Cardiac fibroblast (primary cell): ENCODE measurements at places on chromosomes 6 and 20.

- DNase-seq: no peak
These were observed 93.6 kb upstream of the CNKSR3 start for GRCh38 chr6:154604119-154604518.

- DNase-seq: no peak
These were observed 99.3 kb downstream of the B3GAT2 start for GRCh38 chr6:70857387-70858077.

- peak; percentile 61 for DNase-seq
These were observed 207.2 kb downstream of the BTBD9 start for GRCh38 chr6:38432479-38432878.

DNA sequence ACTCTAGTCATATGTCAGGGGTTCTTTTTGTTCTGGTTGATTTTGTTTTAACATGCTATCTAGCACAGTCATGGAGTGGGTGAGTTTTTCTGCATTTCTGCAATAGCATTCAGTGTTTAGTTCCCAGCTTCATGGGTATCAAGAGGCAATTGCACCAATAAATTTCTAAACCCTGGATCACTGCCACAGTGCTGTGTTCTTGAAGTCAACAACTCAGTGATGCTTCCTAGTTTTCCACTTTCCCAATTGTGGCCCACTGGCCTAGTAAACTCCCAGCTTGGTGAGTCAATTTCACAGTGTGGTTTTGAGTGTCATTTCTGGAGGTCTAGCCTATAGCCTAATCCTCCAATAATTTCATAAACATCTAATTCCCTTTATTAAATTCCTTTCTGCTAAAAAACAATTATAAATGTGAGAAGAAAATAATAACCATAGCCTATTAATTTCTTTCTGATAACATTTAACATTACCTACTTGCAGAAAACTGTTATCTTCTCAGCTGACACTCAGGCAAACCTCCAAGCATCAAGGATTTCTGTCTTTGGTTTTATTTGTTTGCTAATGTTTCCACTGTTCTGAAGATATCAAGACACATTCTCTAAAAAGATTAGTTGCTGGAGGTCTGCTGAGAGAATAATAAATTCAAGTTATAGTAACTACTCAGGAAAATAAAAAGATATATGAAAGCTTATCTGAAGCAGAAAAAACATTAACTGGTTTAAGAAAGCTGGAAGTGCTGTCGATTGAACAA, 89.9 kb downstream of the PDE7B start:
- DNase-seq: peak; percentile 83

DNA sequence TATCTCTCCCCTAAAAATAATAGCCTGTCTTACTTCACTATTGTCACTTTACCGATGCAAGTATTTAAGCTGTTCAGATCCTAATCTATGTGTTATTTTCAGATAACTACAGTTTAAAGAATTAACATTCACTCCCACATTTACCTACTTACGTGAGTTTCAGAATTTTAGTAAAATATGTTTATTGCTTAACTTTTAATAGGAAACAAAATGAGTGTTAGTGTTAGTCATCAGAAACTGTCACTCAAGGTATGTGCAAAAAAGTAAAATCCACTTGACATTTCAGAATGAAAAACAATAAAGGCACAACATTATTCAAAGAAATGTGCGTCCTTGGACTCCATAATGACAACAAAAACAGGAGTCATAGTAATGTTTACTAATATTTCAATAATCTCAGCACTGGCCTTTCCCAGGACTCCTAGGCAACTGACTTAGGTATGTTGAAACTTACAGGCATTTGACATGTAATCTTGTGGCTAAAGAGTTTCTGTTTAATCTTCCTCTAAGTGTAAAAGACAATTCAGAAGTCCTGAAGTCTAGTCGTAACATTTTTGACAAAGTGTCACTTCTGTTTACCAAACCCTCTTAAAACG, 4.5 kb downstream of the ATXN1 start:
- no peak for DNase-seq

GRCh38 chr20:19440660-19441527, 228.5 kb downstream of the SLC24A3 start:
- no peak for DNase-seq

GRCh38 chr20:1150218-1150617, 31.8 kb downstream of the PSMF1 start:
- peak; percentile 6 for DNase-seq

DNA sequence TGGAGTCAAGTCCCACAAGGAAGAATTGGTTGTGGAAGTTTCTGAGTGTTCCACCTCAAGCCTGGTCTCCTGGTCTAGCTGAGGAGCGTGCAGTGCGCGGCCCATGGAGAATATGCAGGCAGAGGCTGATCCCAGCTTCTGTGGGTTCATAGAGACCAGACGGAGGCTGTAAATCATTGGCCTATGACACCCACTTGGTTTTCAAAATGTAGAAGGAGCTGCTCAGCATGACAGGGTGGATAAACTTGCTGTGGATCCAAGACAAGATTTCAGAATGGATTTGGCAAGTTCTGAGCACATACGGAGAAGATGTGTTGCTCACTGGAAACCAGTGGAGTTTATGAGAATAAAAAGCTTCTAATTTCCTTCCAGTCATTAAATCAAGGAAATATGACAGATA, 744 bp downstream of the KIF25 start:
- DNase-seq: no peak

- no peak for DNase-seq
These were observed 236.5 kb downstream of the GMPR start for GRCh38 chr6:16474772-16475493.

DNA sequence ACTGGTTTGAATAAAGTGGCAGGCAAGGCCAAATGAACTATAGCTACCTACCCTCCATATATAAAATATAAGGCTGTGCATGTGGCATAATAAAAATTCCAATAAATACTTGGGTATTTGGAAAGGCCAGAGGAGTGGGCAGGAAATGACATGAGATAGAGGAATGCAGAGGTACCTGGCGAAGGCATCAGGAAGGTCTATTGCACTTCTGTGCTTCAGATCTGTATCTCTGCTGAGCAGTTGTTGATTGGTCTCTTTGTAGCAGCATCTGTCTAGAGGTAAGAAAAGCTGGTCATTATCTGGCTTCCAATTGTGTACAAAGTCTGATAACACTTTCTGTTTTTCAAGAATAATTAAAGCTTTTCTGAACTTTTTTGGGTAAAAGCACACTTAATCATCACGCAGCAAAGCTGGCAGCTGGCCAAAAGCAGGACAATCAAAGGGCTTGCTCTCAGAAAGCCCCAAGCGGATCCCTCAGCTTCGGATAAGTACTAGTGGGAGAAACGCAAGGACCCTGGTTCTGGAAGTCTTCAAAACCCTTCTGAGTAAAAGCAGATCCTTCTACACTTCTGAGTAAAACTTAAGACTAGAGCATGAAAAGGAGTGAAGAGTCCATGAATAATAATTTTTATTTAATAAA, 120.1 kb upstream of the TCF21 start:
- peak; percentile 70 for DNase-seq

- DNase-seq: peak; percentile 43
These were observed 5.1 kb downstream of the HLA-DMA start for GRCh38 chr6:32947552-32948465.

- DNase-seq: no peak
These were observed 33.4 kb downstream of the MTRES1 start for GRCh38 chr6:107061125-107062020.

DNA sequence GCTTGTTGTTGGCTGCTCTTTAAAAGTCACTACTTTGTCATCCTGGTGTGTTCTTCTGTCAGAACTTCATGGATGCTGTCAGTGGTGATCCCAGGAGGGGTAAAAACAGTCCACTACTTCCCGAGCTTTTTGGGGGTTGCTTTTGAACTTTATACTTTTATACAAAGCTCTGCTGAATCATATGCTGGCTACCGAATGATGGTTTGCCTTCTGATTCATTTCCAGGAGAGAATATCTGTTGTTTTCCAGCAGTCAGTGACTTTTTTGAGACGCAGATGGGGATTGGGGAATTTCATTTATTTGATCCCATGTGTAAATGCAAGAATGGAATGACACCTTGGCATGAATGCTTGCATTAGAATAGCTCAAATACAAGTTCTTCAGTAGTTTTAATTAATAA, 32.7 kb upstream of the COL10A1 start:
- peak; percentile 26 for DNase-seq

GRCh38 chr6:2794171-2794730, 29.1 kb downstream of the WRNIP1 start:
- peak; percentile 23 for DNase-seq

DNA sequence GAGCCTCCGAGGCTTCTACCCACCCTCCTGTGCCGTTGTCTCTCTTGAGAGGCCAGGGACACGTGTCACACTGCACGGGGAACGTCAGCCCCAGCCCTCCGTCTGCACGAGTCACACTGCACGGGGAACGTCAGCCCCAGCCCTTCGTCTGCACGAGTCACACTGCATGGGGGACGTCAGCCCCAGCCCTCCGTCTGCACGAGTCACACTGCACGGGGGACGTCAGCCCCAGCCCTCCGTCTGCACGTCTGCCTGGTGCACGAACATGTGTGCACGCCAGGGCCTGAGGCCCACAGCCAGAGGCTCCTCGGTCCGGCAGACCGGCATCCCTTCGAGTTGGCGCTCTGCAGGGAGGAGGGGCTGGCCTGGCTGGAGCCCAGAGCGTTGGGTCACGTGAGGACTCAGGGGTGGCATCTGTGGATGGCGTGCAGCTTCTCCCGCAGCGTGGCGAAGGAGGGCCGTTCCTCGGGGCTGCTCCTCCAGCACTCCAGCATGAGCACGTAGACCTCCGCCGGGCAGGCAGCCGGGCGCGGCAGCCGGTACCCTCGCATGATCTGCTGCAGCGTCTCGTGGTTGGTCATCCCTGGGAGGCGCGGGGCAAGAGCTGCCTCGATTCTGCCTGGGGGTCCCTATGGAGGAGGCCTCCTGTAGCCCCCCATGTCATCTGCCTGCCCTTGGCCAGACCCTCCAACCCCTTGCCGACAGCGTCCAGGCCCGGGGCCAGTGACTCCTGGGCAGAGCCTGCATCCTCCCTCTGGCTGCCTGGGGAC, 3.4 kb upstream of the PTK6 start:
- no peak for DNase-seq

DNA sequence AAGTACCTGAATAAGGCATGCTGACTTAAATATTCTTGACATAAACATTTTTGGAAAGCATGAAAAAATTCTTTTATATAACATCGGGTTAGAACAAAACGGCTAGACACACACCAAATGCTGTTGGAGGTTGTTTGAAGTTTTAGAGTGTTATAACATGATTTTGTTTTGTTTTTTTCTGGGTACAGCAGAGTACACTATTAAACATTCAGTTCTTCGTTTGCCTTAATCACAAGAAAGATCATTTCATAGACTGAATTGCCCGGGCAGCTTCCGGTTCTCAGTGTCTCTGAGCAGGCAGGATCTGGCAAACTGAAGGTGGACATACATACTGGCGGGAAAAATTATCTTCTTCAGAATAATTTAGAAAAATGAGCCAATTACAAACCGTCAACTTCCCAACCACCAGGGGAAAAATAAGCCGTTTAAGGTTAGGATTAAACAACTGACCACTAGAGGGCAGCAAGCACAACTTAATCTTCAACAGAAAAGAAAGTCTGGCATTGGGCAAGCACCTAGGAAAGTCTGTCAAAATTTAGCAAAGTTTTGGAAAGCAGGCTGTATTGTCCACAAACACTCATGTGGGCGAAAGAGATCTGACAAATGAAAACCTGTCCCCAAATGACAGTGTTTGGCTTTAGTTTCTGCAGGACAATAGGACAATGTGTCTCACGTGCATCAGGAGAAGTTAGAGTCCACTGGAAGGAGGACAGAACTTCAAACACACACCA, 15.0 kb downstream of the ZNF217 start:
- peak; percentile 97 for DNase-seq

- no peak for DNase-seq
These were observed 87.5 kb upstream of the ARID1B start for GRCh38 chr6:156689656-156690055.

DNA sequence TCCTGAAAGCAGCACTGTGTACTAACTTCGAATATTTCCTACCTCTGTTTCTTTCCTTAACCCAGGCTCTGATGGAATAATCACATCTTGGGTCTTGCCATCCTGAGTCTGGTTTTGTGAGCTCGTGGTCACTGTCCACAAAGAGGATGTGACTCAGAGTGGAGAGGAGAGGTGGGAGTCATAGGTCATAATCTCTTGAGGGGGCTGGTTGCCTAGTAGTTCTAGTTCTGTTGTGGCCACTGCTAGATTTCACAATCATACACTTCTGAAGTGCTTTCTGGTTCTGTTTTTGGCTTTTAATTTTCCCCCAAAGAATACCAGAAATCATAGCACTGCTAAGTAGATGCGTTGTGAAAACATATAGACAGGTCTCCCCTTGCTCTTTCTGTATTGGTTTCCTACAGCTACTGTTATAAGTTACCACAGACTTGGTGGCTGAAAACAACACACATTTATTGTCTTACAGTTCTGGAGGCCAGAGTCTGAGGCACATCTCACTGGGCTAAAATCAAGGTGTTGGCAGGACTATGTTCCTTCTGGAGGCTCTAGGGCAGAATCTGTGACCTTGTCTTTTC, 102.8 kb downstream of the NRSN1 start:
- DNase-seq: peak; percentile 59

DNA sequence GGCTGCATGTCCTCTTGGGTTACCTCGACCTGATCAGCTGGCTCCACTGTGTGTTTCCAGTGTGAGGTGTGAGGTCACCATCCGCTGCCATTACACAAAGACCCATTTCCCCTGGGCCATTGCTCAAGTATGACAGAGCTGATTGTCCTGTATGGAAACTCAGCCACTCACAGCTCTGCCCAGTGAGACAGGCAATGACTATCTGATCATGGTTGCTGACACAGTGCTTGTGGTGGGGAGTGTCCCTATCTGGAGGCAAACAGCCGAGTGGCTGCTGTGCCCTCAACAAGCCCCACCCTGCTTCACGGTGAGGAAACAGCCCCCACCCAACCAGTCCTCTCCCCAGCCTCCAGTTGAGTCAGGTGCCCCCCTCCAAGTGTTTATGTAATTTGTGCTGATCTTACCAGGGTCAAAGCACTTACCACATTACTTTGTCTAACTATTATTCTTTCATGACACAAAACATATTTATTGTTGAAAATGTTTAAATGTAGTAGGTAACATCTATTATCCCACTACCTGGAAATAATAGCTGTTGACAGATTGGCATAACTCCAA, 11.7 kb upstream of the MAPK13 start:
- DNase-seq: peak; percentile 48

DNA sequence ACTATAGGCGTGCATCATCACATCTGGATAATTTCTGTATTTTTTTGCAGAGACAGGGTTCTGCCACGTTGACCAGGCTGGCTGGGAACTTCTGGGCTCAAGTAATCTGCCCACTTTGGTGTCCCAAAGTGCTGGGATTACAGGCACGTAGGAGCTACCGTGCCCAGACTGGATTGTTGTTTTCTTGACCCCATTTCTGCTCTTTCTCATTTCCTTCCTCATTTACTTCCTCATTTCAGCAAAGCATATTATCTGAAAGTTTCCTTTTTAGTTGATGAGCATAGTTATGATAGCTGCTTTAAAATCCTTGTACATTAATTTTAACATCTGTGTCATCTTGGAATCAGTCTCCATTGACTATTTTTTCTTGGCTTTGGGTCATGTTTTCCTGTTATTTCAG, 301.0 kb upstream of the RUNX2 start:
- no peak for DNase-seq

DNA sequence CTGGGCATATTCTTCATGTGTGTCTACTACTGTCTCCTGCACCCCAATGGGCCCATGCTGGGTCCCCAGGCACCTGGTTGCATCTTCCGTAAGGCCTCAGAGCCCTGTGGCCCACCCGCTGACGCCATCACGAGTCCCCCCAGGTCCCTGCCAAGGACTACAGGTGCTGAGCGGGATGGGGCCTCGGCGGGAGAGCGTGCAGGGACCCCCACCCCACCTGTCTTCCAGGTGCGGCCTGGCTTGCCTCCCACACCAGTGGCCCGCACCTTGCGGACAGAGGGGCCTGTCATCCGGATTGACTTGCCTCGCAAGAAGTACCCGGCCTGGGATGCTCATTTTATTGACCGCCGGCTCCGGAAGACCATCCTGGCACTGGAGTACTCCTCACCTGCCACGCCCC, 13.2 kb upstream of the CCM2L start:
- DNase-seq: no peak
